ENCODE measurements at places on chromosomes 2 and 18.

GRCh38 chr2:239803102-239803765 is 221.9 kb downstream of the NDUFA10 start:
- DNase-seq: no peak

- no peak for DNase-seq
Observed at GRCh38 chr2:198203336-198204069, 399.1 kb downstream of the PLCL1 start.

- DNase-seq: no peak
Observed at GRCh38 chr2:24482251-24482971, 8.6 kb upstream of the NCOA1 start.

- peak; percentile 36 for DNase-seq
Observed at GRCh38 chr2:16974688-16975087, 309.1 kb upstream of the CYRIA start.

- no peak for DNase-seq
Observed at GRCh38 chr18:27138079-27138478, 47.0 kb downstream of the CHST9 start.

DNA sequence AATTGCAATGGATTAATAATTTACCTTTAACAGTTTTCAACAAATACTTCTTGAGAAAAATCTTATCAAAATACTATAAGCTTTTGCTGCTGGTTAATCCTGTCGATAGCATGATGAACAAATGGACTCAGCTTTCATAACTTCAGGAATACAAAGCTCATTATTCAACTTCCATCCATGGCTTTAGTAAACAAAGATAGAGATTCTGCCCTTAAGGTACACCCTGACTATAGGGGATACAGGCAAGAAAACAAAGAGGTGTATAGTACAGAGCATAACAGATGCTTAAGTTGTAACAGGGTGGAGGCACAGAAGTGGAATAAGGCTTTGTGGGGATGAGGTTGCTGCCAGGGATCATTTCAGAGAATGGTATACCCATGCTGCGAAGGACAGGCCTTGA is 272.5 kb upstream of the STON1 start:
- DNase-seq: no peak

- no peak for DNase-seq
Observed at GRCh38 chr2:234395891-234396420, 100.9 kb downstream of the ARL4C start.

GRCh38 chr2:65360441-65360840 is 72.0 kb downstream of the SPRED2 start:
- no peak for DNase-seq

- DNase-seq: no peak
Observed at GRCh38 chr2:36512705-36513104, 85.3 kb downstream of the FEZ2 start.

- DNase-seq: no peak
Observed at GRCh38 chr2:241844831-241845578, 13.7 kb downstream of the PDCD1 start.

DNA sequence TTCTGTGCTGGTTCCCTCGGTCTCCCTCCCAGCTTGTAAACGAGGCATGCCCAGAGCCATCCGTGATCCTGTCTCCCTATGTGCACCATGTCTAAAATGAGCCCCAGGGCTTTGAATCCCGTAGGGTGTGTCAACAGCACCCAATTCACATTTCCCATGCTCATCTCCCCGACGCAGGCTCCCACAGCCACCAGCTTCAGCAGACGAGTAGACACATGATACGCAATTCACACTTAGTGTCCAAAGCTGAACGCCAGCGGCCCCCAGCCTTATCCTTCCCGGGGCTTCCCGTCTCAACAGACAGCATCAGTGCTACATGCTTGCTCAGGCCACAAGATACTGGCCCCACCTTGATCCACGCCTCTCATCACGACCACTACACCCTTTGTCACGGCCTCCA is 88.1 kb downstream of the EIPR1 start:
- DNase-seq: no peak

- DNase-seq: no peak
Observed at GRCh38 chr2:216306868-216307267, 65.4 kb downstream of the MARCHF4 start.

- DNase-seq: peak; percentile 97
Observed at GRCh38 chr18:45589356-45590035, 25.8 kb upstream of the SLC14A2 start.

GRCh38 chr2:39483534-39483933 is 46.4 kb upstream of the MAP4K3 start:
- no peak for DNase-seq

DNA sequence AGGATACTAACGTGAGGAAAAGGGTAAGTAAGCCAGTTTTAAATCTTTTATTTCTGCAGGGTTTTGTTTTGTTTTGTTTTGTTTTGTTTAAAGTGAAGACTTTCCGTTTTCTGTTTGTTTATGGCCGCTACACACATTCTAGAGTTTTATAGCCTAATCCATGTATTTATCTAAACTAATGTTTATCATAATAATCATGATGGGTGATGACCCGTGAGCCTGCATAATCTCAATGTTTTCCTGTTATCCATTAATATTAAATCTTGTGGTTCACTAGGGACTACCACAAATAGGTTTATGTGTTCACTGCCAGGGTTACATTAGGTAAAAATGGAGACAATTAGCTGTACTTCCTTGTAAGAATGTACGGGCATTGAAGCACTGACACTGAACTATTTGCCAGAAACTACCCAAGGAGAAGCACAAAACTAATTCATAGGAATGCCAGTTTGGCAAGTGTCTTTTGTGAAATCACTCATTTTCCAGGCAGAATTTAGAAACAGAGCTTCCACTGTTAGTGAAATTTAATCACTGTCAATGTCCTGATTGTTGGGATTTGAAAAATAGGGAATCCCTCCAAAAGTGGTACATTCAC is 574.8 kb downstream of the LRP1B start:
- DNase-seq: no peak

DNA sequence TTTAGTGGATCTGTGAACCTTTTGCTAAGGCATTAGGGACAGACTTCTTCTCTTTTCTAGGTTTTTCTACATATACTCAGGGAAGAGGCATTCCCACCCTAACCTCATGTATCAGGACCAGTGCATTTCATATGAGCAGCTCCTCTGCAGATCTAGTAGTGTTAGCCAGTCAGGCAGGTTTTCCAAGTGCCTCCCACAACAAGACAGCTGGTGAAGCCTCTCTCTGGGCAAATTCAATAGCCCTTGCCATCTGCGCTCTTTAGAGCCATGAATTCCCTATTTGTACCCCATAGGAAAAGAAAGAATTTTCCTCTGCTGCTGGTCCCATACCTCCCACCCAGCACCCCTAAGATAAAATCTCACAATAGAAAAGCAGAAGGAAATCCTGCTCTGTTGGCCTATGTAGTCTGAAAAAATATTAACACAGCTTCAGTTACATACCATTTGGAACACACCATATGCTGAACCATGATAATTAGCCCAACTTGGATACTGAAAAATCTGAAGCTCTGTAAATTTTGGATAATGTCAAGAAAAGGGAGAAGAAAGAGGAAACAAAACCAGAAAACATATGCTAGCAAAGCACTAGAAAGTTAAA is 1354.6 kb upstream of the NRXN1 start:
- no peak for DNase-seq

DNA sequence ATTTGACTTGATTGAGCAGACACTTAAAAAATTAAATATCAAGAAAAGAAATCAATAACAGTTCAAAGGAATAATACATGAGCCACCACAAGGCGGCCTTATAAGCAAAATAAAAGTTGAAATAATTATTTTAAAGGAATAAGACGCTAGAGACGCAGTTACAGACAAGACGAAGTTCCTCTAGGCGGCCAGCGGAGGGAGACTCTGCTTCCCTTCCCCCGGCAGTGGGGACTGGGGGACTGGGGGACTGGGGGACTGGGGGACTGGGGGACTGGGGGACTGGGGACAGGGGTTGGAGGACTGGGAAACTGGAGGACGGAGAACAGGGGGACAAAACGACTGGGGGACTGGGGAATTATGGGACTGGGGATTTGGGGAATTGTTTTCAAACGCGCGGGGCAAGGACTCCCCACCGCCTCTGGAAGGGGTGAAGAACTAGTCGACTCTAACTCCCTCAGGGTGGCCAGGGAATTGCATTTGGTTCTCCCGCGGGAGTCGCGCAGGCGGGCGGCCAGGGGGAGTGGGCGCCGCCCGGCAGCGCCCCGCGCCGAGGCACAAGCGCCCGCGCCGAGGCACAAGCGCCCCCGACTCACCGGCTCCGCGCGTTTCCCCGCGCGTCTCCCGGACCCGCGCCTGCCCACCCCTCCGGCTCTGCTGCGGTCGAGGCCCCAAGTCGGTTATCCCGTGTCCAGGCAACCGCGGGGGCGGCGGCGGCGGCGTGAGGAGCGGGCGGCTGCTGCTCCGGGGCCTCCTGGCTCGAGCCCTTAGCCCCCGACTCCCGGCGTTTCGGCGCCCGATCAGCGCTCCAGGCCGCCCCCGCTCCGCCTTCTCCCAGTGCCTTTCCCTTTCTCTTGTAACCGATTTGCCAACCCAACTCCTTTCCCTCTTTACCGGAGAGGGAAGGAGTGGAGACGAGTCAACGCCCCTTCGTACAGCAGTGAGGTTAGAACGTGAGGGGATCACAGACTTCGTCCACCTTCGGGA is at the start of gene CCDC178:
Gene CCDC178, minus strand, starts transcription at position 662 of the 984 bp plus-strand sequence. CDS start 28,633 bp downstream, outside the sequence.
- DNase-seq: peak; percentile 74

GRCh38 chr18:79955302-79956075 is 4.0 kb upstream of the SLC66A2 start:
- no peak for DNase-seq

GRCh38 chr2:145157036-145157675 is 637.2 kb upstream of the ZEB2 start:
- no peak for DNase-seq

DNA sequence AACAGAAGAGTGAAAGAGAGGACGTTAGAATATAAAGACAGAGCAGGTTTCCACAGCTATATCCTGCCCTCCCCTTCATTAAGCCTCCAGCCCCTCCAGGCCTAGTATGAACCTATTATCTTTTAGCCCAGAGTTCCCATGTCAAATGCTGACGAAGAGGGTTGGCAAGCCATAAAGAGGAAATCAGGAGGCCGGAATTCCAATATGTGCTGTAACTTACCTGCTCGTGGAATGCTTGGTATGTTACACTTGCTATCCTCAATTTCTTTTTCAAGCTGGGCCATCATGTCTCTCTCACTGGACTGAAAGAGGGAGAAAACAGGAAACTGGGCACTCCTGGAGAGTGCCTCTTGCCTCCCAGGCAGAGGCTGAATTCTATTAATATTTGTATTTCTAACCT is 264.1 kb downstream of the TRIB2 start:
- DNase-seq: no peak

DNA sequence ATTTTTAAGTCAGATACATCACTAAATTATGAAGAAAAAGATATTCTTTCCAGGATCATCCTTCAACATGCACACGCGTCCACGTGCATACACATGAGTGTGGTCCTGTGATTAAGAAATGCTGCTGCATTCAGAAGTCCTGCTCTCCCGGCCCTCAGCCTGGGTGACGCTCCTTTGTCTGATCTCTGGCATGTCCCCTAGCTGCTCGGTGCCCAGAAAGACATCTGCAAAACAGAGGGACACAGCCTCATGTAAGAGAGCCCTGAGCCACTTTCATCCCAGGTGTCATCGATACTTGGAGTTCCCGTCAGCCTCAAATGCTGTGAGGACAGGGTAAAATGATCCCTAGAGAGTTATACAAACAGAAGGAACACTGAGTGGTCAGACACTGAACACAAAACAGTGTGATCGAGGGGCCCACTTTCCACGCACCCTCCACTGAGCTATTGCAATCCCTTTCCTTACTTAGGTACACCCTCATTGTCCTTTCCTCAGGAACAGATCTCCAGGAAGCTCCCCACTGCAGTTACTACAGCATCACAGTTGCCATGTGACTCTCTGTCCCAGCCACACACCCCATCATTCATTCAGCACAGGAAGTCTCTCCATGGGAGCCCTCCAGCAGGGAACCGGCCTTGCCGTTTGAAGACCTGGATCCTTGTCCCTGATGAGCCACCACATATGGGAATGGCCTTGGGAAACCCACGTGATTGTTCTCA is 32.1 kb downstream of the CRACDL start:
- DNase-seq: no peak

- no peak for DNase-seq
Observed at GRCh38 chr2:127953128-127953718, 67.5 kb upstream of the AMMECR1L start.

- DNase-seq: no peak
Observed at GRCh38 chr2:205768815-205769494, 86.7 kb downstream of the NRP2 start.

GRCh38 chr2:25293958-25294562 is 47.7 kb downstream of the DNMT3A start:
- no peak for DNase-seq

DNA sequence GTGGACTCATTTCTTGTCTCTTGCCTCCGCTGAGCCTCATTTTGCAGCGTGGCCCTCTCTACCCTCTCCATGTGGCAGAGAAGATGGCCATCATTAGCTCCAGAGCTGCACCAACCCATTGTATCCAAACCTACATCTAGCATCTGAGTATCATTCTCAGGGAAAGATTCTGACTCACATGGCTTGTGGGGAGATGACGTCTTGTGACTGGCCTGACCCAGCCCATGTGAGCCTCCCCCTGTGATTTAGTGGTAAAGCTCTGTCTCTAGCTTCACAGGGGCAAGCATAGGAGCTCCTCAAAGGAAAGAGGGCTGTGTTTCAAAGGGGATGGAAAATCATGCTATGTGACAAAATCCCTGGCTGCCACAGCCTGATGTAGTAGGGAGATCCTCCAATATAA is 87.4 kb upstream of the RBMS1 start:
- peak; percentile 63 for DNase-seq

- DNase-seq: no peak
Observed at GRCh38 chr2:199955007-199955338, 318 bp downstream of the TYW5 start.

DNA sequence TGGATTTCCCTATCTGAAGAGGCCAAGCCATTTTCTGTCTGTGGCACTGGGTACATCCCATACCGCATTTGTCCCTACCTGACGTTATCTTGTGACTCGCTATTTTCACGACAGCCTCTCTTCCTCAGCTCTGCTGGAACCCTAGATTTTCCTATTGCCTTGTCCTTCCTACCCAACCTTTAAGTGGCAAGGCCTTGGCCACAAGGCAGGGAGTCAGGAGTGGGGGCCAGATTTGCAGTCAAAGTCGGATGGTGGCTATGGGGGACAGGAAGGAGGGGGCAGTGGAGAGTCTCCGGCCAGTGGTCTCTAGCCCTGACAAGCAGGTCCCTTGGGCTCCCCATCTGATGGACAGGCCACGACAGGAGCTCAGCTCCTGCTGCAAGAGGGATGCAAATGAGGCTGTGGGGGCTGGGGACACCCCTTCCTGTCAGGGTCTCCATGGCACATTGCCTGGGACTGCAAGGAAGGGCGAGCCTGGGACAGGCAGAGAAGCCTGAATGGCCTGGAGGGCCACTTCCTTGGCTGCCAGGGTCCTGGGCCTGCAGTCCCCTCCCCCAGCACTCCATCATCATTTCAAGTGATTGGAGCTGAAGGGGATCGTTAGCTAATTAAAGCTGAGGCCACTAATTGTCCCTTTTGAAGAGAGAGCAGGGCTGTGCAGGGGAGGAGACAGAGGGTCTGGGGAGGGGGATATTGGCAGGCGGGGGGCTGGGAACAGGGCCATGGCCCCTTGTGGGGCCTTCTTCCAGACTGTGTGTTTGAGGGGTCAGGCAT is 6.3 kb upstream of the ECEL1 start:
- DNase-seq: no peak

GRCh38 chr2:127607399-127607908 is 38.5 kb upstream of the GPR17 start:
- no peak for DNase-seq
